HT1080 (cell line): ENCODE measurements at places on chromosomes 6 and 20. TPM values are rescaled to one million over a fixed set of nuclear protein-coding genes. Genes with fewer than 3 reads are reported as not detected.

CASS4 gene
- total RNA-seq: not detected in 2 replicates

SLC35D3 gene
- total RNA-seq: 0.07 TPM in 1 of 2 replicates, not detected in the other

FHL5 gene
- total RNA-seq: not detected in 2 replicates

GFRA4 gene
- not detected in 2 replicates for total RNA-seq

PIGU gene
- total RNA-seq: 18.1 and 20.8 TPM in 2 replicates

SLC52A3 gene
- 0.11 TPM in 1 of 2 replicates, not detected in the other for total RNA-seq

TOP1 gene
- total RNA-seq: 20.8 and 26.7 TPM in 2 replicates

AIF1 gene
- total RNA-seq: not detected in 2 replicates

ATAT1 gene
- total RNA-seq: 4.5 and 6.6 TPM in 2 replicates

ZSCAN23 gene
- total RNA-seq: 0.43 and 0.84 TPM in 2 replicates

IP6K3 gene
- not detected in 2 replicates for total RNA-seq

PSORS1C1 gene
- 0.64 and 0.80 TPM in 2 replicates for total RNA-seq

PROCR gene
- total RNA-seq: 73.5 and 96.8 TPM in 2 replicates

GGTLC1 gene
- total RNA-seq: not detected in 2 replicates

SCAND1 gene
- 103 and 136 TPM in 2 replicates for total RNA-seq

LAMA2 gene
- 0.18 and 0.20 TPM in 2 replicates for total RNA-seq

BMP7 gene
- 0.03 TPM in 1 of 2 replicates, not detected in the other for total RNA-seq

TSPO2 gene
- 0.34 and 0.43 TPM in 2 replicates for total RNA-seq

GPR6 gene
- not detected in 2 replicates for total RNA-seq

HDGFL1 gene
- total RNA-seq: not detected in 2 replicates
